ENCODE measurements at places on chromosomes 6 and 20.

GRCh38 chr6:143241911-143242310 lies 181.2 kb downstream of the AIG1 start:
- no peak for DNase-seq

GRCh38 chr20:11849270-11849915 lies 68.3 kb upstream of the BTBD3 start:
- DNase-seq = no peak

DNA sequence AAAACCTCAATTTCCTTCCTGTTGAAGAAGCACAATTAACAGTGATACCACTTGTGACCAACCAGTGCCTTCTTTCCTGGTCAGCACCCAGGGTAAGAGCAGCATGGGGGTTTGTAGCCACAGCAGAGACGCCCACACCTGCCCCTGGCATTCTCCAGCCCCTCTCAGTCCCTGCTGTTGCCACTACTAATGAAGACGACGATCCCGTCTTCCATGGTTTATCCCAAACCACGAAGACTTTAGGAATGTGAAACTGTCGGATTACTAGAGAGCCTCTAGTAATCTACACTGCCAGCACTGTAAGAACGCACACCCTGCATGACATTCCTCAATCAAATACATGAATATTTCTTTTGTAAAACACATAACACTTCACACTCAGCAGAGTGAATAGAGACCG lies 60.0 kb downstream of the GINS1 start:
- DNase-seq = no peak

GRCh38 chr6:151026041-151026663 lies 160.7 kb downstream of the MTHFD1L start:
- no peak for DNase-seq

GRCh38 chr6:142993977-142994376 lies 49.0 kb upstream of the HIVEP2 start:
- no peak for DNase-seq

- no peak for DNase-seq
Measured at GRCh38 chr20:57578476-57579165, 17.7 kb downstream of the PCK1 start.

DNA sequence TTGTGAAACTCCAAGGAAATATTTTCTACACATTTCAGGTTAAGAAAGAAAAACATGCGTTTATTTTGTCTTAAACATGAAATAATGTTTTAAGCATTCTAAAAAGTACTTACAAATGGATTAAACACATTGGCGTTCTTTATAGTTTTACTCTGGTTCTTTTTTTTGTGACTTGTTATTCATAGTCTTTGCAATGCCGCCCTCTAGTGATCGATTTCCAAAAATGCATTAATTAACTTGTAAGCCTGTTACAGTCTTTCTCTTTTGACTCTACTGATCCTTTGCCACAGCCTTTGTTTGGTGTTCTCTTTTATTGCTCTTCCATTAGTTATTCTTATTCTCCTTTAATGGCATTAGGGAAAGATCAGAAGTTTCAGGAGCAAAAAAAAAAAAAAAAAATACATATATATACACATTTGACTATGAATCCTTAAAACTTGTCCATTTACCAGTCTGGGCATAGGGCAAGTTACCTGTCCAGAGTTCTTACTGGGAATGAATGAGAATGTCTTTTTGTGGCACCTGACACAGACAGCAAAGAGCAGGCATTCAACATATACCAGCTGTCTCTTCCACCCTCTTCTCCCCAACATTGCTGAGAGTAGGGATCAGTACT lies 59.9 kb downstream of the MACROD2 start:
- no peak for DNase-seq

- DNase-seq = no peak
Measured at GRCh38 chr20:58991715-58992114, 10.7 kb downstream of the NELFCD start.

- no peak for DNase-seq
Measured at GRCh38 chr20:50070361-50070760, 42.6 kb downstream of the UBE2V1 start.
